ENCODE measurements at places on chromosomes 16 and 17. TPM values are rescaled to one million over a fixed set of nuclear protein-coding genes. Genes with fewer than 3 reads are reported as not detected.
A peak's percentile ranks its signal among the peaks of the same experiment; 100 is the strongest.

- DNase-seq: peak; percentile 79
These were observed 11.0 kb upstream of the PLCG2 start for GRCh38 chr16:81767987-81768592.

DNA sequence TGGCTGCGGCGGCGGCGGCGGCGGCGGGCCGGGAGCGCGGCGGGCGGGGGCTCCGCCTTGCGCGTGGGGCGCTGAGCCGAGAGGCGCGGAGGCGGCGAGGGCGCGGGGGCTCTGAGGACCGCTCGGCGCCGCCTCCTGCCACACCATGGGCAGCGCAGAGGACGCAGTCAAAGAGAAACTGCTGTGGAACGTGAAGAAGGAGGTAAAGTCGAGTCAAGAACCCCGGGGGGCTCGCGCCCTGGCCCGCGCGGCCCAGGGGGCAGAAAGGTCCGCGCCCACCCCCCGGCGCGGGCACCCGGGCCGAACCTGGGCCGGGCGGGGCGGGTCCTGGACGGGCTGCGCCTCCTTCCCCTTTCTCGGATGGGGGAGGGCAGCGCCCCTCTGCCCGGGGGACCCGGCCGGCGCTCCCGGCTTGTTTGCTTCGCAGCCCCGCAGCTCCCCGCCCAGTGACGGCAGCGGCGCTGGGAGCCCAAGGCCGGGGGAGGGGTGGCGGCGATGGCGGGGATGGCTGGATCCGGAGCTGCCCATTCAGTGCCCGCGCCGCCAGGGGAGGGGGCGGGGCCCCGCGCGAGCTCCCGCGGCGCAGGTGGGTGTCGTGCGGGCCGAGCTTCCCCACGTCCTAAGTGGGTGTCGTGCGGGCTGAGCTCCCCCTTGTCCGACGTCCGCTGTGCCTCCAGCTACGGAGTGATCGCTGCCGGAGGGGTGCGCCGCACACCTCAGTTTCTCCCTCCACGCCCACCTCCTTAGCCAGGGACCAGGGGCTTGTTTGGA is 428 bp downstream of the SGSM2 start:
- DNase-seq: peak; percentile 44

DNA sequence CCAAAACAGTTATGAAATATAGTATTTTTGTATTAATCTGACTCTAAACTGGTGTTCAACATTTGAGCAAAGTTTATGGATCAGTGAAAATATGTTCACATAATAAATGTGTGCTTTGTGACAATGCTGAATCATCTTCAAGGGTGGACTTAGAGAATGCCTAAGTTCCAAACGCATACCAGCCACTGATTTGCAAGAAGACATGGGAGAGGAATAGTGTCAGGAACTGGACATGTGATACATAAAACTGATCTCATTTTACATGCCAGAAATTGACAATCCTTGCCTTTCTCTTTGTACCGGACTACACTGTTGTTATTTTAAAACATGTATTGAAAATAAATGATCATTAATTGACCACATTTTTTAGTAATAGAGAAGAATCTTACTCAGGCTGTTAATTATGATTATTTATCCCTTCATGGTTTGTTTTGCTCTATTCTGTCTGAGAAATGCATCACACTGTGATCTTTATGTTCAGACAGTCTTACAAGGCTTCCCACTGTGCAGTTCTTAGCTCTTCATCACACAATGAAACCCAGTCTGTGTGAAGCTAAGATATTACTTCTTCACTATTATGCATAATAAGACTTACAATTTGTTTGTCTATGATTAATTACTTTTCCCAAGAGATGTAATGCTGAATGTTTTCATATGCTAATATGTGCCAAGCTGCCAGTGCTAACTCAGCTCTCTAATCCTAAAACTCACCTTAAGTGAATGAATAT is 1180.6 kb upstream of the CDH8 start:
- DNase-seq: no peak

GRCh38 chr17:51642029-51642428 is 381.7 kb downstream of the UTP18 start:
- no peak for DNase-seq

- no peak for DNase-seq
These were observed 3.2 kb downstream of the HBM start for GRCh38 chr16:169014-169413.

DNA sequence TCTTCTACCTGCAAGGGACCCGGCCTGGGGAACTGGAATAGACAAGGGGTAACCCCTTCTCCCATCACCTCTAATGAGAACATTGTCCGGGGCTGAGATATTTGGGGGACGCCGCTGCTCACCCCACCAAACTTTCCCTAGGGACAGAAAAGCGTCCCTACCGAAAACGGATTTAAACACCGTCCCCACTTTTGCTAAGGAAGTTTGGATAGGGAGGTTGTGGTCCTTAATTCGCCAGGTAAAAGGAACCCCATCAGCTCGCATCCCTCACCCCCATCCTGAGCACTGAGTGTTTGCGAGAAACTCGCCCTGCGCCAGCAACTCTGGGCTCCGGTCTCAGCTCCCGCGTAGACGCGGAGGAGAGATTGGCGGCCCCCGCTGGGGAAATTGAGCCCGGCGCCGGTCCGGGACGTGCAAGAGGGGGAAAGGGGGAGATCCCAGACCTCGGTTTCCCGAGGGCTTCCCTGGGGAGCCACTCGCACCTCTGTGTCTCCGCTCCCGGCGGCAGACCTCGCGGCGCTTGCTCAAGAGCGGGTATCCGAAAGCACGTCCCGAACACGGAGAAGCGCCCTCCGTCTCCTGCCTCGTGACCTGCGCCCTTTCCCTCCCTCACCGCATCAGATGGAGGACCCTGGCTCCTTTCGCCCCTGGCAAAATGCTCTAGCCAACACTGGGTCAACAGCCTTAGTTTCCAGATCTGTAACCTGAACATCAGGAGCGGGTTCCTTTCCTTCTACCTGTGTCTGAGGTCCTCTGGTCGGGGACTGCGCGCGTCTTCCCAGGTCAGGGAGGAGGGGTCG is 3.1 kb upstream of the SOX9 start:
- peak; percentile 49 for DNase-seq

Gene PTX4
- polyA plus RNA-seq: 0.19 TPM

- peak; percentile 96 for DNase-seq
These were observed at the start of gene ELP5 for GRCh38 chr17:7252176-7253043. TSS of gene ELP5 (plus strand) at chr17:7252215. CDS start at chr17:7252551, 336 bp downstream.

DNA sequence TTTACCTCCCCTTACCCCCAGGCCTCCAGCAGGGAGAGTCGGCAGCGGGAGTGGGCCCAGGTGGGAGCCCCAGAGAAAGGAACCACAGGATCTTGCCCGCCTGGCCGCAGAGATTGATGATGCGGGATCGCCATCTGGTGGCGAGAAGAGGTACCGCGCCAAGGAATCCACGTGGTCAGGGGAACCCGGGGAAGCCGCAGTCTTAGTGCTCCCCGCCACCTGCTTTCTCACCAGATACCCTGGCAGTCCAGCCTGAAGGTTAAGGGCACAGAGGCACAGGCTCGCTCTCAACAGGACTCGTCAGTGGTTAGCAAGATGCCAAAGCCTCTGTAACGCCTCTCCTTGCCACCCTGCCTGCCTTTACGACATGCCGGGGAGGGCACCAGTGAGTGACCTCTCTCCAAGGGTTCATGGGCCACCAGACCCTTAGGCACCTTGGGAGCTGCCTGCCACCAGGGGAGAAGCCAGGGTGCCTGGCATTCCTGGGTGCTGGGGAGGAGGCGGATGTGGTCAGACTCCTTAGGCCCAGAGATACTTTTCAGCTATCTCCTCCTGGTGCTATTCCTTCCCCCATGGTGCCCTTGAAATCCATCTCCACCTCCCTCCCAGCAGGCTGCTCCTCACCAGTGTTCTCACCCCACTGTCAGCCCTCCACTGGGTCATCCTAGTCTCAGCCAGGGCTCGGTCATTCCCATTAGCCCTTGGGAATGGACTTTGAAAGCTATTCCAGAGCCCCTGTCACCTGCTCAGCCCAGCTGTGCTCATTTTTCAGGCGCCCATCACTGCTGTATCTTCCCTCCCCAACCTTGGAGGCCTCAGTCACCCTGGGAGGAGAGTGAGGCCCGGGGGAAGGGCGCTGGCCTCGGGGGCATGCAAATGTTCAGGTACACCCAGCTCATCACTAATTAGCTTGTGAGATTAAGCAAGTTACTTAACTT is 5.5 kb upstream of the RHBDF2 start:
- DNase-seq: peak; percentile 74

- no peak for DNase-seq
These were observed 383.0 kb upstream of the PMFBP1 start for GRCh38 chr16:72554935-72555334.

Gene CA5A
- 0.03 TPM for polyA plus RNA-seq

DNA sequence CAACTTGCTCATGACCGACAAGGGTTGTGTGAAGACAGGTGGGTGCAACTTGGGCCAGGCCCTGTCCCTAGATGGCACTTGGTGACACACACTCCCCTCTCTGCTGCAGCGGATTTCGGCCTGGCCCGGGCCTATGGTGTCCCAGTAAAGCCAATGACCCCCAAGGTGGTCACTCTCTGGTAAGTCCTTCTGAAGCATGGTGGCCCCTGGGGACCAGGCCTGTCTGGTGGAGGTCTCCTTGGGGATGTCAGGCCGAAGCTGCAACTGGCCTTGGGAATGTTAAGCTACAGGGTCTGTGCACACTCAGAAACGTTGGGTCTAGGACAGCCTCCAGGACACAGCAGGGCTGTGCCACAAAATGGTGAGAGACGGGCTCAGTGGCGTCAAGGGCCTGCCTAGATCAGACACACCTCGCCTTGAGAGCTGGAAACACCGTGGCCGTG is 6.8 kb downstream of the CDK10 start:
- no peak for DNase-seq

GRCh38 chr17:31391496-31391949 is at the start of gene RAB11FIP4:
TSS of gene RAB11FIP4 (plus strand) at chr17:31391675. CDS start at chr17:31391853, 178 bp downstream.
- no peak for DNase-seq
